Activated T-helper 9 cell treated with anti-CD3 and anti-CD28 coated beads, Interleukin-2, amount 50 U/mL, for 16 hours (primary cell): ENCODE measurements at places on chromosomes 4 and X.

DNA sequence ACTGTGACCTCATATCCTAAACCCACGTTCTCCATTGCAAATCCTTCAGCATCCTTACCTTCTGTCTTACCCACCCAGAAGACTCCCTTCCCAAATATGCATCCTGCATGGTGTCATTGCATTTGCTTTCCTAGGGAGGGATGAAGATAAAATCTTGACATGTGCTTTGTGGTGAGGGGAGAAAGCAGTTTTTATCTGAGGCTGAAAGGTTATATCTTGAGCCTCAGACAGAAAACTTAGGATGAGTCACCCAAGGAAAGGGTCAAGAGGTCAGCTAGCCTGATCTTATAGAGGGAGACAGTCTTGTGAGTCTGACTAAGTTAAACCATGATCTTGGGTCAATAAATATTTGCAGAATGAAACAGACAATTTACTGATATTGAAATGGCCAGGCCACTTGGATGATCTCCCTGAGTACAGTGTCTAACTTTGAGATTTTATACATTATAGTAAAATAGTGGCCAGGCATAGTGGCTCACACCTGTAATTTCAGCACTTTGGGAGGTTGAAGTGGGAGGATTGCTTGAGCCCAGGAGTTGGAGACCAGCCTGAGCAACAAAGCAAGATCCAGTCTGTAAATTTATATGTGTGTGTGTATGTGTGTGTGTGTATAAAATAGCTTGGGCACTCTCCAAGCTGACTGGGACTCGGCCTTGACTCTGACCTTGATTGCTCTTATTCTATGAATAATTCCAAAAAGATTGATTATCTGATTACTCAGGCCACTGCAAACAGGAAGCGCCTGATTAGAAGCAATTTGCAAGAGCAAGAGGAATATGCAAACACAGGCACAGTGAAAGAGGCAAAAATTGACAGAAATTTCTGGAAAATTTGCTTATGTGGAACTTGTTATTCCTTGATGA, 15.4 kb upstream of the FAM9C start:
- no peak for DNase-seq

DNA sequence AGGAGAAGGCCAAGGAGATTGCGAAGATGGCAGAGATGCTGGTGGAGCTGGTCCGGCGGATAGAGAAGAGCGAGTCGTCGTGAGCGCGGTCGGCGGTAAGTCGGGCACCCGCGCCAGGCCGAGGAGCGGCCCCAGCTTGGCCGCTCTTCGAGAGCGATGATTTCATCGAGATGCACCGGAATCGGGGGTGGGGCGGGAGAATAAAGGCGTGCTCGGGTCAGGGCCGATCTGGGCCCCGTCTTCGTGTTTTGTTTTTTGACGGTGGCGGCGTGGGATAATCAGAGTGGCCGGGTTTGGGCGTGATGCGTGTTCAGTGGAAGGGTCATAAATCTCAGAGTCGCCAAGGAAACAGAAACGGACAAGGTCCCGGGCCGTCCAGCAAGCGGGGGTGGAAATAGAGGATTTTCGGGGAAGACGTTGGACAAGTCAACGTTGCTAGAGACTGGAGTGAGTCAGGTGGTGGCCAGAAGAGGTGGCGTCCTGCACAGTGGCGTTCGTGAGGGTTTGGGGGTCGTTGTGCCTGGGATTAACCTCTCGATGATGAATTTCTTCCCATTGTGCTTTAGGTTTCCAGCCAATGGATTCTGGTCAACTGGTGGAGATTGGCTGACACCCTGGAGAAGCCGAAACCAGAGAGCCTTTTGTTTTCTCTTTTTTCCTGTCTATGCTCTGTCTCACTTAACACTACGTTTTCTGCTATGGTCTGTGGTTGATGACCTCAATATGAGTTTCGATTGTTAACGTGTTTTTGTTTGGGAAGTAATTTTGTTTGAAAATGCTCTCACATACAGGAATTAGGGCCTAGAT, 882 bp downstream of the MRFAP1 start:
- peak; percentile 29 for DNase-seq

DNA sequence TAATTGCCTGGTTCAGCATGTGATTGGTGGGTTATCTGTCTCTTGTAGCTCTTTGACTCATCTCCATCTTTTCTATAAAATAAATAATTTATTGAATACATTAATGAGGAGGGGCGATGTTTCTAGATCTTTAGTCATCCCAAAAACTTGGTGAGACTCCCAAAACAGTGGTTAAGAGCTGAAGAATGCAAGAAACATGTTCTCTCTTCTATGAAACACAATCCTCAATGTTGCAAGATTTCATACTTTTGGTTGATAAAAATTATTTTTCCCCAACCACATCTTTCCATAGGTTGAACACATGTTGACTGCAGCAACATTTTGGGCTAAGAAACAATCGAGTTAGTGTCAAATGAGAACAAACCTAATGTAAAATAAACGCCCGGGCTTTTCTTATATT, 1.2 kb upstream of the TMEM47 start:
- DNase-seq = no peak

- DNase-seq = no peak
Observed at GRCh38 chr4:147840838-147841738, 109.2 kb downstream of the ARHGAP10 start.

- no peak for DNase-seq
Observed at GRCh38 chr4:23911675-23912455, 22.0 kb upstream of the PPARGC1A start.

GRCh38 chr4:139988863-139989765, 164.9 kb downstream of the MAML3 start:
- DNase-seq = peak; percentile 12

- DNase-seq = no peak
Observed at GRCh38 chrX:56746996-56747395, 18.0 kb downstream of the NBDY start.

- DNase-seq = no peak
Observed at GRCh38 chr4:138275963-138276621, 33.9 kb upstream of the SLC7A11 start.

DNA sequence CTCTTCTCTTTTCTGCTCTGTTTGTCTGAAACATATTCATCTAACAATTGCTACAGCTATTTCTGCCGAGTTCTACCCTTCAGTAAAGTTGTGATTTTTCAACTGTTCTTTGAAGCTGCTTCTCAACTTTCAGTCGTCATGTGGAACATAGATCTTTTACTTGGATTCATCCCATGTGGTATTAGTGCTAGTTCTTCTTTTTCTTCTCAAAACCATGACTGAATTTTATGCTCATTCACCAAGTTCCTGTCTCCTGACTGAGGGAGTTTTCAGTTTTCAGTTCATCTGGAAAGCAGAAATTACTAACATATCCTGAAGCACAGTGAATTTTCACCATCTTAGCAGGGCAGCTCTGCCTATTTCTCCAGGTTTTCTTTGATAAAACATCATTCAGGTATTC, 12.1 kb downstream of the ACSL4 start:
- DNase-seq = no peak

DNA sequence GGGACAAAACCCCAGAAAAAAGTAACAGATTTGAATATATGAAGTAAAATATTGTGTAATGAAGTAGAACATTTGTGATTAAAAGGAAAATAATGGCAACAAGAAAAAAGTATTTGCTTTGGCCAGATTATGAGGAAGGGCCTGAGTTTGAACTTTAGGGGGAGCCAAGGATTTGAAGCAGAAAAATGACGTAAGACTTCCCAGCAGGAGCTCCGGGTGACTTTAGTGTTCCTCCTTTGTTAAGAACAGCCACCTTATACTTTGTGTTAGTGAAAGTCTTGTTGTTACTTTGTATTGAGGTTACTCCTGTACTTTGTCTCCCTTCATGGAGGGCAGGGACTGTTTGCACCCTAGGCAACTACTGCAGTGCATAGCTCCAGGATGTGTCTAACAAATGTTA, 41.1 kb downstream of the DCUN1D4 start:
- DNase-seq = no peak

DNA sequence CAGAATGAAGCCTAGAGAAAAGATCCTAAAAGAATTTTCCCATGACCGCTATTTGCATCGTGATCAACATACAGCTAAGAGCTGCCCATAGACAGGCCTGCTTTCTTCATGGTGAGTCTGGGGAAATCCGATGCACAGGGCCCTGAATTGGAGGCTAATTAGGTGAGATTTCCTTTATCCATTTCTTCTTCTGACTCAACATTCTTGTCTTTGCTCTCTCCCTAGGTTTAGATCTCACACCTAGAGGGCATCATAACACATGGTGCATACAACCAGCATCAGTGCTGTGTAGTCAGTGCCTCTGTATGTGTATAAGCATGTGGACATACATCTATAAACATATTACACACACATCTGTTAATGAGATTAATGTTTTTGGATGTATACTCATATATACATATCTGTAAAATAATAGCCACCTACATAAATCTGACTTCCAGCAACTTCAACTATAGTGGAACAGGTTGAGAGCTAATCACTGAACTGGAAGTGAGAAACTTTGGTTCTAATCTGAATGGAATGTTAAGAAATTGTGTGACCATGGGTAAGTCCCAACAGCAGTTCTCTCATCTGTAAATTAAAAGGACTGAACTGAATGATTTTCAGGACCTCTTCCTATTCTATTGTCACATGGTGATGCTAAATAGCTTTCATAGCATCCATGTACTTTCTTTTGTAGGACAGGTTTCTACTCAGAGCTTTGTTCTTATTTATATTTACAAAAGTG, 17.5 kb downstream of the GATB start:
- no peak for DNase-seq

DNA sequence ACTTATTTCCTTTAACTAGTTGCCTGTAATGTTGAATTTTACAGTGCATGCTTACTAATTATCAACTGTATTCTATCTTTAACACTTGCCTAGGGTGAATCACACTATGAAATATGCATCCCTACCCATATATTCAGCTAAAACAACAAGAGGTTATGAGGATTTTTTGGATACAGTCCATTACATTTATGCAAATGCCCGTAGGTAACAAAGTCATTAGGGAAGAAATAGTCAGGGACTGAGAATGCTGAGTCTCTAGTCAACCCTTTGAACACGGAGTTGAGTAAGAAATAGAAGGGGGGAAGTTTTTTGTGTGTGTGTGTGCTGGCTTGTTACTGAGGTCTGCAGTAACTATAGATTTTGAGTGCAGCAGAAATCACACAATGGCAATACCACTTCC, 26.1 kb upstream of the CBLL2 start:
- no peak for DNase-seq

- no peak for DNase-seq
Observed at GRCh38 chr4:184463856-184464255, 10.5 kb downstream of the IRF2 start.

- no peak for DNase-seq
Observed at GRCh38 chr4:44194365-44194764, 254.2 kb downstream of the KCTD8 start.

GRCh38 chr4:5999830-6000365, 18.3 kb downstream of the C4orf50 start:
- no peak for DNase-seq

GRCh38 chrX:68686097-68686977, 38.9 kb downstream of the STARD8 start:
- DNase-seq = no peak

GRCh38 chrX:45300638-45301037, 100.0 kb upstream of the DIPK2B start:
- DNase-seq = no peak

DNA sequence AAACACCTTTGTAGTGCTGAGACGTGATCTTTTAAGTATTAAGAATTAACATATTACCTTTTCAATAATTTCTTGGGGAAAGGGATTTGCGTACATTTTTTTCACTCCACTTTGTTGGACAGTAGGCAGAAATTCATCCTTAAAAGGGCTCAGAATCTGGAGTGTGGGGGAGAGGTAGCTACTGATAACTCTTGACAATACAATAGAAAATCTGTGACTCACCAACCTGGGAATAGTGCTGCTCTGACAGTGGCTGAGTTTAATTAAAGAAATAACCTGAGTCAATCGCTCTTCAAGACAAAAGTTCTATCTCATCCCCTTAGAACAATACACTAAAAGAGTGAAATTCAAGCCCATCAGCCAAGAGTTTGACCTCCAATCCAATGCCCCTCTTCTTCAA, 60.2 kb downstream of the SLC9A7 start:
- DNase-seq = no peak

GRCh38 chrX:25020391-25020904, 4.7 kb upstream of the ARX start:
- no peak for DNase-seq

GRCh38 chr4:59689149-59689548, 1511.0 kb upstream of the ADGRL3 start:
- no peak for DNase-seq

DNA sequence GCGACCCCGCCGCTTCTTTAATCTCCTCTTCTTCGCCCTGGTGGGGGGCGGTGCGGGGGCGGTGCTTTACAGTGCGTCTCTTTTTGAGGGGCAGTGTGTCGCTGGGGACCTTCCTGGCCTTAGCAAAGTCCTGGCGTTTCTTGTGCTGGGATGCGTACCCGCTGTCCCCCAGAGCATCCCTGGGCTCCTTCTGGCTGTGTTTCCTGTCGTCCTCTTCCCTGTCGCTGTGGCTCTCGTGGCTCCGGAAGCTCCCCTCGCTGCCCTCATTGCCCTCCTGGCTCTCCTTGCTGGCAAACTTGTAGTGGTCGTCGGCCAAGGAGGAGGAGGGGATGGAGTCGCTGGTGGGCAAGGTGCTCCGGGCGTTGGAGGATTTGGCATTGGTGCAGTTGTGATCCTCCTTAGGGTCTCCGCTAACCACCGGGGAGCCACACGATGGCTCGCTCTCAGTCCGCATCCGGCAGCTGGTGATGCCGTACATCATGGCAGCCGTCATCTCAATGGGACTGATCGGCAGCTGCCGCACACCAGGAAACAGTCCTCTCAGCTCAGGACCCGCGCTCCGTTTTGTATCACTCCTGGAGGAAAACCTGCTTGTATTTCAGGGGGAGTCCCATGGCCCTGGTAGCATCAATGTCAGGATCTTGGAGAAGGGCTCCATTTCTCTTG, 30.4 kb upstream of the TMSB15A start:
- no peak for DNase-seq

DNA sequence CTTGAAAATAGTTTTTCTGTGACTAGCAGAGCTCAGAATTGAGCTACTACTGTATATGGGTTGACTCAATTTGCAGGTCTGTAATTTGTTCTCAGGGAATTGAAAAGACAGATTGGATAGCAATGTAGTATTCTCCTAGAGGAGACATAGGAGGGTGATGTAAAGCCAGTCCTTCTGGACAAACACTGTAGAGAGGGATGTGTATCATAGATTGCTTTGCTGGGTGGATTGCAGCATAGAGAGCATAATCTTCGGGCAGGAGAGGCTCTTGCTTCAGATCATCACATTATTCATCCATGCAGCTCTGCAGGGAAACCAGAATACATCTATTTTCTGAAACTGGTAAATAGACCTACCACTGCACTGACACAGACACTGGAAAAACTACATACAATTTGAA, 1110.5 kb downstream of the RAPGEF2 start:
- DNase-seq = no peak

GRCh38 chr4:28883211-28883610, 1837.0 kb upstream of the PCDH7 start:
- no peak for DNase-seq
